Activated CD8-positive, alpha-beta T cell treated with anti-CD3 and anti-CD28 coated beads, Interleukin-2, amount 10 ng/mL, durations not matched to agents 7 days and 5 days (primary cell): ENCODE measurements at places on chromosomes 5 and 9. TPM values are rescaled to one million over a fixed set of nuclear protein-coding genes. Genes with fewer than 3 reads are reported as not detected.

DNA sequence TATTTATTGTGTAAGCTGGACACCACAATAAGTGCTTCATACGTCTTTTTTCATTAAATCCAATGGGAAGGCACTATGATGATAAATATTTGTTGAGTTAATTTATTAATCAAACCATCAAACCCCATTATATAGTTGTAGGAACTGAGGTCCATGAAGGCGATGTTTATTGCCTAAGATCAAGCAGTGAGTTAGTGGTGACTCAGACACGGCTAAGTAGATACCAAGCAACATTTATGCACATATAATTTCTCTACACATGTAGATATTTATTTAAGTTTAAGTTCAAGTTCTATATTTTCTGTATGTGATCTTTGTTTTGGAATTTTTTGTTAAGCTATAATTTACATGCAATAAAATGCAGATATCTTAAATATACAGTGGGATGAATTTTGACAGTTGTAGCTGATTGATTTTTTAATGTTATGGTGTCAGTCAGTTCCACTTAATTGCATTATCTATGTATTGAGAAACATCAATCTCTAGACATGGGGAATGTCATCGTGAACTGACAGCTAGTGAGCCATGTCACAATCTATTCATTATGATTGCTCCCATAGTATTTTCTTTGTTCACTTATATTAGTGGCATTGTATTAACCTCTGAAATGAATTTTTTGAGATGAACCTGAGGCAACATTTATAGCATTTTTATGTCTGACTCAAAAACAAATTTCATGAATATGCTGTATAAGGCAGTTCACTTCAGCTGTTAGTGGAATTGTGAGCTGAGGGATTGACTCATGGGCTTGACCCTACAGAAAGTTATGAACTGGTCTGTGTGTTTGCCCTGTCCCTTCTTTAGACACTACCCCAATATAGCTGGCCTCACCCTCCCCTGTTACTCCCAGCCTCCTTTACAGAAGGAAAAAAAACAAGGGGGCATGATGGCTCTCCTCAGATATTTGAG is 11.9 kb upstream of the GARNL3 start:
- DNase-seq = no peak

EXOSC3 gene
- total RNA-seq = 88.4 TPM

CD14 gene
- total RNA-seq = 0.45 TPM

ADRA1B gene
- not detected for total RNA-seq

POU5F2 gene
- total RNA-seq = 1.1 TPM

GRCh38 chr5:59358005-59358861 is 535.3 kb downstream of the PDE4D start:
- no peak for DNase-seq

DNA sequence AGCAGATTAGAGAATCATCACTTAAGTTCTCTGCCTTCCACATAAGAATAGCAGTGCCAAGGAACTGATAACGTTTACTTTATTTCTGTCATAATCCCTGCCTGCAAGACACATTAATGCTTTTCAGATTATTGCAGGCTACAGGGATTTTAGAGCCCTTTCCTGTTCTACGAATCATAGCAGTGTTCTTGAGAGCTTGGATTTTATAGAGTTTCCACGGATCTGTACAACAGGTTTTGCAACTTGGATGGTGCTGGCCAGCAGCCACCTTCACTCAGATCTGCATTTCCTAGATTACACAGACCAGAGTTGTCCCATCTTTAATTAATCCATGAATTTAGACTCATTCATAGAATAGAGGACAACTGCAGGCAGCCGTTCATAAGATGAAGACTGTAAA is 38.1 kb downstream of the SLC12A2 start:
- DNase-seq = no peak

GRCh38 chr5:38673671-38674071 is 117.2 kb upstream of the LIFR start:
- no peak for DNase-seq

- DNase-seq = no peak
These were observed 113.8 kb downstream of the TMC1 start for GRCh38 chr9:72635197-72635596.

- DNase-seq = no peak
These were observed 376.3 kb upstream of the CHD1 start for GRCh38 chr5:99305045-99305580.

DNA sequence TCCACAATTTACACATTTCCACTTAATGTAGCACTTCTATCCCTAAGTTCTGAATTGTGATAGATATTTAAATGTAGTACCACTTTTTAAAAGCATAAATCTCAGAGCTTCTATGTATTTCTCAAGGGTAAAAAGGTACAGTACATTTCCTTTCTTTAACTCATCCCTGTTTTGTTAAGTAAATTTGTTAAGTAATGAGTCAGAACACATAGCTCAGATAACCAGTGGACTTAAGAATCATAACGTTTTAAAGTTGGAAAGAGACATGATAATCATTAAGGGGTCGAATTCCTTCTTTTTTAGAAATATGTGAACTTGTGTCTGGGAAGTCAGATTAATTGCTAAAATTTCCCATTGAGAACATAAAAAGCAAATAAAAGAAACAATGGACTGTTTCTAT is 810.2 kb upstream of the NUDT12 start:
- no peak for DNase-seq

DNA sequence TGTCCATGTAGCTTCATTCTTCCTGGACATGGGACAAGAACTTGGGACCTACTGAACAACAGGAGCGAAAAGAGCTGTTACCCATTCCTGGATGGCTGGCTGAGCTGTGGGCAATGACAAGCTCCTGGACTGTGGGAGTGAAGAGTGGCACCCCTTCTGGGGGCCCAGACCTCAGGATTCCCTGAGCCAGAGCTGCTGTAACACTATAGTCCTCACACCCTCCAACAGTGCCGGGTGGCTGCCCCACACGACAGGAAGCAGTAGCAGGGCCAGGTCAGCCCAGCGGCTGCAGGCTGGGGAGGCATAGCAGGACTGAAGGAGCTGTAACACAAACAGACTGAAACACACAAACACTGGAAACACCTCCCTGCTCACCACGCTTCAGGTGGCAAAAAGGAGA is 169.7 kb upstream of the IRX2 start:
- no peak for DNase-seq

GRCh38 chr9:134631881-134632280 is 9.7 kb upstream of the COL5A1 start:
- no peak for DNase-seq

DNA sequence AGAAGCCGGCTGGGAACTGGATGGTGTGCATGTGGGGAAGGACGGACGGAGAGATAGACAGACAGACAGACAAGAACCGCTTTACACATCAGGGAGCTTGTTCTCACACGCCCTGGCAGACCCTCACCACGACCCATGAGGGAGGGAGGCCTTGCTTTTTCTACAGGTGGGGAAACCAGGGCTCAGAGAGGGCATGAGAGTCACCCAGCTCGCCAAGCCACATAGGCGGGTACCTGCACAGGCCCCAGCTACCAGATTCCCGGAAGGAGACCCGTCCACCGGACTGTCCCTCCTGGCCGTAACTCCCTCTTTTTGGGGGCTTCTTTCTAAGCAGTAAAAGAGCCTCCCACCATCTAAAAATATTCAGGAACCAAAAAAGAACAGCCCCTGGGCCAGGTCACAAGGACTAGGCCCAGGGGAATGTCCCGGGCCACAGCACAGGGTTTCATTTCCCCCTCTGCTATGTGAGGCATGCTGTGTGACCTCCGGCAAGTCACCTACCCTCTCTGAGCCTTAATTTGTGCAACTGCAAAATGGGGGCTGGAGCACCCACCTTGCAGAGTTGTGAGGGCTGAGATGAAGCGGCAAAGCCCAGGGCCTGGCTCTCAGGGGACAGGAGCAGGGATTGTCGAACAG is 84.4 kb upstream of the SARDH start:
- no peak for DNase-seq

DNA sequence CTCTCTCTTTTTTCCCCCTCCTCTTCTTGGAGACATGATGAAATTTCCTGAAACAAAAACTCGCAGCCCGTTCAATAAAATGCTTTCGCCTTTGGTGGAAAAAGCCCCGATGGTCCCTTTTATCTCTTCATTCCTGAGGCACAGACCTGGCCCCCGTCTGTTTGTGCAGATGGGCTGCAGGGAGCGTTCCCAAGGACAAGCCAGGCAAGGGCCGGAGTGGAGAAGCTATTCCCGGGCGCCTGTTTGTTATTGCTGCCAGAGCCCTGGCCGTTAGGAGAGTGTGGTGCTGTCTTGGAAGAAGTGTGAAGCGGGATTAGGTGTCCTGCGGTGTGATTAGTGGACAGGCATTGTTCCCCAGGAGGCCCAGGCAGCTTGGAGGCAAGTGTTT is 71.9 kb downstream of the SMIM23 start:
- no peak for DNase-seq

DNA sequence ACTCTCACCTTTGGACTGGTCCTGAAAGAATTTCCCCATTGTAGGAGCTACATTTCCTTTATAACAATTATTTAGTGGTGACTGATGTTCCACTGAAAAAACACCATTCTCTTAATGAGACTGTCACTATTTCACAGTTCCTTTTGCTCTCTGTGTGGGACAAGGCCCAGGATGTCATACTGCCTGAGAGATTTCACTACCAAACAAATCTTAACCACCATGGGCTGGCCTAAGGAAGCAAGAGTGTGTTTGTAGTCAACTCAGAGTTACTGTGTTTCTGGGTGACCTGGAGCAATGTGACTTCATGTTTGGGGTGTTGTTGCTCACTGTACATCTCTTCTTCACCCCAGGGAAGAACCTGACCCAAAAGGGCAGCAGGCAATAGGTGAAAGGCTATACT is 50.1 kb upstream of the ZNF608 start:
- DNase-seq = no peak

DNA sequence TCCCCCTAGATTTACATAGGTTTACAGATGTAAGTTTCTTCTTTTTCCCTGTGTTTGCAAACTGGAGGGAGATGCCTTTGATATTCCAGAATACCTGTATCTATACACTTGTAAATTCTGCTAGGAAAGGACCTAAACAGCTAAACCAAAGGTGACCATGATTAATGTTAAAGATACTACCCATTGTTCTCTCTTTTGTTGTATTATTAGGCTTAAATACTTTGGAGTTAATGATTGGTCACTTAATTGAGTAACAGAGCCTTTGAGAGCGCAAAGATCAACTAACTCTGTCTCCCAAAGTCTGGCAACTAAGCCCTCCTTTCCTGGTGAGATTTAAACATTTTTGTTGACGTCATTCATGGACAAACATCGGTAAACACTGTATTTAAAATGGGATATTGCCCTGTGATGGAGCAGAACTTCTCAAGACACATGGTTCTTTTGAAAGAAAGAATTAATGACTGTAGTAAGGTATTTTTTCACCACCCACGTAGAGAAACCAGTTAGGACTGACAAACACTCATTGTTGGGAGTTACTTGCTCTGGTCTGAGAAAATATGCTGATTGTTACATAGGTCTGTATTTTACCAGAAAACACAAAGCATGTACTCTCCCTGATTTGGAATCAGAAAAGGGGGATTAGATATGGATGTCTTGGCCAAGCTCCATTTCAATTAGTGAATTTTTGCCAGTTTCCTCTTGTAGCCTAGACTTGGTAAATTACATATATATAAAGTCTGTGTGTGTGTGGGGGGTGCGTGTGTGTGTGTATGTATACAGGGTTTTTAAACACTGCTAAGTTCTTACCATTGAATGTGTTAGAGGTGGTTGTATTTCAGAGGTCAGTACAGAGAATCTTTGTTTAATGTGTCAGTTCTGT is 4.6 kb downstream of the VCAN start:
- no peak for DNase-seq

DNA sequence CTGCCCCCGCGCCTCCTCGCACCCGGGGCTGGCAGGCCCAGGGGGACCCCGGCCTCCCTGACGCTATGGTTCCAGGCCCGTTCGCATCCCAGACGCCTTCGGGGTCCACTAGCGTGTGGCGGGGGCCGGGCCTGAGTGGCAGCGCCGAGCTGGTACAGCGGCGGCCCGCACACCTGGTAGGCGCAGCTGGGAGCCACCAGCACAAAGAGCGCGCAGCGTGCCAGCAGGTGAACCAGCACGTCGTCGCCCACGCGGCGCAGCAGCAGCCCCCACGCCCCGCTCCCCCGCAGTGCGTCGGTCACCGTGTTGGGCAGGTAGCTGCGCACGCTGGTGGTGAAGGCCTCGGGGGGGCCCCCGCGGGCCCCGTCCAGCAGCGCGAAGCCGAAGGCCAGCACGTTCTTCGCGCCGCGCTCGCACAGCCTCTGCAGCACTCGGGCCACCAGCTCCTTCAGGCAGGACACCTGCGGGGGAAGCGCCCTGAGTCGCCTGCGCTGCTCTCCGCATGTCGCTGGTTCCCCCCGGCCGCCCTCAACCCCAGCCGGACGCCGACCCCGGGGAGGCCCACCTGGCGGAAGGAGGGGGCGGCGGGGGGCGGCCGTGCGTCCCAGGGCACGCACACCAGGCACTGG is 548 bp downstream of the TERT start:
- DNase-seq = no peak

GRCh38 chr9:94175669-94176068 is 83.4 kb upstream of the ZNF169 start:
- DNase-seq = no peak

FGFR4 gene
- total RNA-seq = 1.9 TPM

SSNA1 gene
- total RNA-seq = 90.0 TPM

DNA sequence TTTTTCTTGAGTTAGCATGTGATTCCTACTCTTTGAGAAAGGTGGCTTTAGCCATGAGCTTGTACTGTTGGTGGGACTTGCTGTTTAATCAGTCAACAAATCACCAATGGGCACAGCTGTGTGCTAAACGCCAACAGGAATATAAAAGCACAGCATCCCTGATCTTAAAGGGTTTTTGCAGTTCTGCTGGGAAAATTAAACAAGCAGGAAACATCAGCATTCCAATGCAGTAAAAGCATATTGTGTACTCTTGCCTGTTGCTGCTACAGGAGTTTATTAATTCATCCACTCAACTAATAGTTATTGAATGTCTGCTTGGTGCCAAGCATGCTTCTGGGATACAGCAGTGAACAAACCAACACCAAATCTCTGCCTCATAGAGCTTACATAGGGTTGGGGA is 27.4 kb upstream of the F2RL1 start:
- no peak for DNase-seq

DNA sequence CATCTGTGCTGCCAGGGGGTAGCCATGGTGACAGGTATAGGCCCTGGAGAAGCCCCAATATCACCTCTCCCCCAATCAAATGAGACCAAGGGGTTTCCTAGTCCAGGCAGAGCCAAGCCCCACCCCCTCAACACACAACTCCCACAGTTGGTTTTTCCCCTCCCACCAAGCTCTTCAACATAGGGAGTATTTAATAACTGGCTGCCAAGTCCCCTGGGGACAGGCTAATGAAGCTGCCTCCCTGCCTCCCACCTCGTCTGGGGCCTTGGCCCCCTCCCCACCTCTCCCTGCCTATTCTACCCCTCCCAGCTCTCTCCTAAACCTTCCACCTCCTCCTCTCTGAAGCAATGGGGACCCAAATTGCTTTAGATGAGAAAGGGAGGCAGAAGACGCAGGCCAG is 23.4 kb downstream of the CPLX2 start:
- DNase-seq = no peak

IL3 gene
- not detected for total RNA-seq

GRCh38 chr5:172110921-172111851 is 76.8 kb downstream of the STK10 start:
- DNase-seq = peak; percentile 88

DNA sequence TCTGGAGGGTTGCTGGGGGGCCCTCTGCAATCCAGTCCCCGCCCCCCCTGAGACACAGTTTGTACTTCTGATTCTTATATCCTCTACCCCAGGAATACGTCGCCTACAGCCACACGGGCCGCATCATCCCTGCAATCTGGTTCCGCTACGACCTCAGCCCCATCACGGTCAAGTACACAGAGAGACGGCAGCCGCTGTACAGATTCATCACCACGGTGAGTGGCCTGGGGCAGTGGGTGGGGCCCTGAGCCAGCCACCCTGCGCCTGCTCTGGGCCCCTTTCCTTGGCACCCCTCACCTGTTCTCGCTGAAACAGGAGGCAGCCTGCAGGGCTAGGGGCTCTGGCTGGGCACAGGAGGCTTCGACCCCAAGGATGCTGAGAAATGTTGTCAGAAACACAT is 24.1 kb upstream of the RPL26L1 start:
- no peak for DNase-seq
